ENCODE measurements at places on chromosomes 12 and 14.

GRCh38 chr14:75566321-75566720 is 12.1 kb upstream of the FLVCR2 start:
- DNase-seq, result peak; percentile 89

GRCh38 chr14:56064513-56064912 is 53.7 kb upstream of the PELI2 start:
- no peak for DNase-seq

DNA sequence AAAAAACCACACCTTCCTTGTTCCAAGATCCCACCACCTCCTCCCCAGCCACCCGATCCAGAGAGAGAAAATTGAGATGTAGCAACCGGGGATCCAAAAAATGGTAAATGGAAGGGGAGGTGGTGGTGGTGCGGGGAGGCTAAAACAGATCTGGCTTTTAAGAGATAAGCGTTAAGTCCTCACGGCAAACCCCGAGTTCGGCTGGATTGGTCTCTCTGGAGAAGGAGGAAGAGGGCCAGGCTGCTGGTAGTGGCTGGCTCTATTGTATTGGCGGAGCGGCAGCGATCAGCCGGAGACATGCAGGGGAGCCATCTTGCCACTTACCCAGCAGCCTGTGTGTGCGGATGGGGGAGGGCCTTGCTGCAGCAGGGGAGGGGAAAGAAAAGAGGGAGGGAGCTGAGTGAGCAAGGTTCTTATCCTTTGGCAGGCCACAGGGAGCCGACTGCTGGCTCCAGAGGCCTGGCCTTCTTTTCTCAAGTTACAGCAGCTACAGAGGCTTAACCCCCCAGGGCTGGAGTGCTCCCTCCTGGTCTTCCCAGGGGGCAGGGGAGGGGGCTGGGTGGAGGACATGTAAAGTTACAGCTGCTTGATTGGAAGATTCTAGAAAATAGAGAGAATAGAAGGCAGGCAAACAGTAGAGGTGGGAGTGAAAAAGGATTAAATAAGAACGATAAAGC is 14.1 kb upstream of the CDH24 start:
- no peak for DNase-seq

GRCh38 chr12:30965613-30965985 is 39.1 kb downstream of the TSPAN11 start:
- DNase-seq, result no peak

- no peak for DNase-seq
These were observed 19.5 kb upstream of the NUBPL start for GRCh38 chr14:31541702-31542101.

DNA sequence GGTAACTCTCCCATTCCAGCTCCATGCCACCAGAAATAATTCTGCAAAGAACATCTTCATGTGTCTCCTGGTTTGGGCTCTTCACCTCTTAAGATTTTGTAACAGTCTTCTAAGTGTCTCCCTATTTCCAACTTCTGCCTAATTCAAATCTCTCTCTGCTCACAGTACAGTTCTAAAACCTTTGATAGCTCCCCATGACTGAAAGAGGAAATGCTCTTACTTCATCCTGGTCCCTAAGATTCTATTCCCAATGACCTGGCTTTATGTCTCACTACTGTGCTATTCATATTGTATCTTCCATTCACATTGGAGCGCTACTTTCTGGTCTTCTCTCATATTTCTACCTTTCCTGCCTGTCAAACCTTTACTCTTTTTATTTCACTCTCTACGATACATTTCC is 1.6 kb downstream of the AMN1 start:
- DNase-seq, result no peak

Data from stimulated activated CD8-positive, alpha-beta memory T cell treated with anti-CD3 and anti-CD28 coated beads, Interleukin-7, amount 100 ng/mL, for 48 hours (primary cell).